Stimulated activated CD4-positive, alpha-beta T cell treated with anti-CD3 and anti-CD28 coated beads, Interleukin-12 subunit alpha, Interleukin-12 subunit beta, amount 100 ng/mL, for 4 hours (primary cell): ENCODE measurements at places on chromosomes 13 and 19.
A peak's percentile ranks its signal among the peaks of the same experiment; 100 is the strongest.

DNA sequence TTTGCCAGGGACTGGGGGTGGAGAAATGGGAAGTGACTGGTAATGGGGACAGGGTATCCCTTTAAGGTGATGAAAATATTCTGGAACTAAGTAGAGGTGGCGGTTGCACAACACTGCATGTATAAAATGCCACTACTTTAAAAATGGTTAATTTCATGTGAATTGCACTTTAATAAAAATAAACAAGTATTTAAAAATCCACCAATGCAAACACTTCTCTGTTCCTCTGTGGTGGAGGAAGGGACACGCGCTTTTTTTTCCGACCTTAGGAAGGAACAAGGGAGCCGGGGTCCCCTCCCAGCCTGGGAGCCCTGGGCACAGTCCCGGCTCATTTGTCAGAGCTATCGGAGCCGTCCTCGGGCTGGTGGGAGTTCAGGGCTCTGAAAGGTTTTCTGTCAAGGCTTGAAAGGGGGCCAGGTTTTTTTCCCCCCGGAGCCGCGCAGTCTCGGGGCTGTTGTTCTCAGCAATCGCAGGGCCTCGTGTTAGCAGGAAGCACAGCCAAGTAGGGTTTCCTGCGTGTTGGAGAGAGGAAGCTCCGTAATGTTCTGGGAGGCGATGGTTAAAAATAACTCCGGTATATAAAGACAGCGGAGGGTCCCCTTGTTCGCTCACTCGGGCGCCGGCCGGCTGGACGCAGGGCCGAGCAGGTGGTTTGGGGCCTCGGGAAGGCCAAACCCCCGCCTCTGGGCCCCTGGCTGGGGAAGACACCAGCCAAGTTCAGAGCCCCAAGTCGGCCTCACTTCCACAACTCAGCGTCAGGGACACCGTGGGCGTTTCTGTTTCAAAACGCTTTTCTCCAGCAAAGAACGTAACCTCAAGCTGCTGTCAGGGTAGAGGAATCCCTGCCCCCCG lies 41.2 kb upstream of the KLF2 start:
- DNase-seq, result peak; percentile 69

DNA sequence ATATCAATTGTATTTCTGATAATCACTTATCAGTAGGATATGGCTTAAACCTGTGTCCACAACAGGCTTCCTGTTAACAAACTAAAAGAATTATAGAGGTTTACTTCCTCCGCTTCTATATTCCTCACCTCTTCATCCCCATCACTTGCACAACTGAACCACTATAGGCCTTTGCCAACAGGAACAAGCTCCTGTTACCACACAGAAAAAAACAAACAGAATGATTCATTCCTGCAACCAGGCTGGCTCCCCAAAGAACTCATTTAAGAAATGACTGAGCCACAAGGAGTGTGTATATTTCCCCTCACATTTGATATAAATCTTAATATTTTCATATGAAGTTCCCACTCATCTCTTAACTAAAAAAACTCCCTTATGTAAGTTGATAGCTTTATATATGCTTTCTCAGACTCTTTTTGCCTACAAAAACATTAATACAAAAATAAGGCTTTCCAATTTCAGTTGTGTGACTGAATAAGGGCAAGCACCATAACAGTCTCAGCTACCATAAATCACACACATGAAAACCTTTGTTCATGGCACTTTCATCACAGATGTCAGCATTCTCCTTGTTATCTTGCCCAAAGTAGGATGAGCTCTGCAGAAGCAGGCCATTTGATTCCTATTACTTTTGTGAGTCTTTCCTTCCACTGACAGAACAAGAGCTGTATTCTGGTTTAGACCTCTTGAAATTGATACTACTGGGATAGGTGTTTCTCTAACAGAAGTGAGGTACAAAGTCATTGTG lies 366.8 kb downstream of the SLITRK1 start:
- DNase-seq, result no peak

GRCh38 chr19:53007606-53008005 lies 6.1 kb upstream of the ERVV-1 start:
- no peak for DNase-seq

GRCh38 chr13:103140001-103140671 lies 73.9 kb upstream of the SLC10A2 start:
- DNase-seq, result no peak

- DNase-seq, result peak; percentile 49
Measured at GRCh38 chr19:50639121-50640112, at the start of gene SYT3. Gene SYT3, minus strand, starts transcription at chr19:50639881. Its CDS starts 2,470 bp downstream, at chr19:50637411.

GRCh38 chr19:46704379-46705076 lies 12.4 kb downstream of the PRKD2 start:
- peak; percentile 90 for DNase-seq

GRCh38 chr19:57103573-57104277 lies 16.1 kb upstream of the USP29 start:
- peak; percentile 36 for DNase-seq

GRCh38 chr19:45059258-45059965 lies 16.9 kb downstream of the ZNF296 start:
- peak; percentile 76 for DNase-seq
